PC-9 (cell line): ENCODE measurements at places on chromosomes 1 and 21.

- no peak for DNase-seq
These were observed 24.4 kb upstream of the SLAMF6 start for GRCh38 chr1:160547422-160547821.

DNA sequence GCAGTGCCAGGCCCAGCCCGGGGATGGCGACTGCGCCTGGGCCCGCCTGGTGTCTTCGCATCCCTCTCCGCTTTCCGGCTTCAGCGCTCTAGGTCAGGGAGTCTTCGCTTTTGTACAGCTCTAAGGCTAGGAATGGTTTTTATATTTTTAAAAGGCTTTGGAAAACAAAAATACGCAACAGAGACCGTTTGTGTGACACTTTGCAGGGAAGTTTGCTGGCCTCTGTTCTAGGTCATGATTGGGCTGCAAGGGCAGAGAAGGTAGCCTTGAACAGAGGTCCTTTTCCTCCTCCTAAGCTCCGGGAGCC is 719 bp downstream of the SOD1 start:
- DNase-seq: no peak

DNA sequence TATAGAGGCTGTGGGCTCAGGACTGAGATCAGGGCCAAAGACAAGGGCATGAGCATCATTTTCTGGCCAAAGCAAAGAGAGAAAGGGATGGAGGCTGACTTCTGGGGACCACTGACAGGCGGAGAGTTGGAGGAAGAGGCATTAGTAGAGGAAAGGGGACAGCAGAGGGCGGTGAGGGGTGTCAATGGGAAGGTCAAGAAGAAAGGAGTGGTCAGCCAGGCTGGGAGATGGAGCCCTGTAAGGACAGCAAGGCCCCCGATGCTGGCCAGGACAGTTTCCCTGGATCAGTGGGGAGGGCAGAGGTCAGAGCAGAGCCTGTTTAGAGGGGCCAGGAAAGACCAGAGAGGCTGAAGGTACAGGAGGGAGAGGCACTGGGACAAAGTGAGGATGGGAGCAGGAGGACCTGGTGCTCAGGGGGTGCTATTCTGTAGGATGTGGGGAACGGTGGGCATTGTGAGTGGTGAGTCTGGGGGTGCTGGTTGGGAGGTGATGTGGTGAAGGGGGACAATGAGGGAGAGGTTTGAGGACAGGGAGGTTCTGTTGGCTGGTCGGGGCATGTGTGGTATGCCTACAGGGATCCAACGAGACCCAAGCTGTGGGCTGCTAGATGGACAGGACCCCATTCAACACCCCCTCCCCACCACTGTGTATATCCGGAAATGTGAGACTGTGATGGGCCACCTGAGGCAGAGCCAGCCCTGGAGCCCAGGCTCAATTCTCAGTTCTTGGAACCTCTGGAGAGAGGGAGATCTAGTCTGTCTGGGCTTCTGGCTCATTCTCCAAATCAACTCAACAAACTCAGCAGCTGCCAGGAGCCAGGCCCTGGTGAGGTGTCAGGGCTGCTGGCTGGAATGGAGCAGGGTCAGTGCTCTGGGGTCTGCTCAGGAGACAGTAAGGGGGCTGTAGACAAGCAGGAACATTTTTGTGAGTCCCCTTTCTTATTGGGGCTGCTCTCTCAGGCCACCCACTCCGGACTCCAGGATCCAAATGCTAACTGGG is 1.4 kb upstream of the FAM151A start:
- DNase-seq: no peak

- DNase-seq: no peak
These were observed 32.7 kb upstream of the KHDRBS1 start for GRCh38 chr1:31980835-31981455.

- peak; percentile 99 for DNase-seq
These were observed 39.5 kb upstream of the DIPK1A start for GRCh38 chr1:93000751-93001175.

DNA sequence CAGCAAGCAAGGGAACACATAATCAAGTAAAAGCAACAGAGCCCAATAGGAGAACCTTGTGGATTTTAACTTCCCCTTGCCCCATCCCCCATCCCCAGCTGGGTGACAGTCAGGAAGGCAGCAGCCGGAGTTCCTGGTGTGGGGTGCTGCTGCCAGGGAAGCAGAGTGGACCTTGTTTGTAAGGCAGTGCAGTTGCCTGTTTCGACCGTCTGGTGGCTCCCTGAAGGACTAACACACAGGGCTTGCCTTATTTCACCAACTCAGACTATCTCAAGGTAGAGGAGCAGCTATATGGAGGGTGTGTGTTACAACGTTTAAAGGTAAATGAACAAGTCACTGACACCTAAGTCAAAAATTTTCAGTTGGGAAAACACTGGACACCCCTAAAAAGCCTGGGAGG is 6.6 kb downstream of the KRTAP10-8 start:
- no peak for DNase-seq

DNA sequence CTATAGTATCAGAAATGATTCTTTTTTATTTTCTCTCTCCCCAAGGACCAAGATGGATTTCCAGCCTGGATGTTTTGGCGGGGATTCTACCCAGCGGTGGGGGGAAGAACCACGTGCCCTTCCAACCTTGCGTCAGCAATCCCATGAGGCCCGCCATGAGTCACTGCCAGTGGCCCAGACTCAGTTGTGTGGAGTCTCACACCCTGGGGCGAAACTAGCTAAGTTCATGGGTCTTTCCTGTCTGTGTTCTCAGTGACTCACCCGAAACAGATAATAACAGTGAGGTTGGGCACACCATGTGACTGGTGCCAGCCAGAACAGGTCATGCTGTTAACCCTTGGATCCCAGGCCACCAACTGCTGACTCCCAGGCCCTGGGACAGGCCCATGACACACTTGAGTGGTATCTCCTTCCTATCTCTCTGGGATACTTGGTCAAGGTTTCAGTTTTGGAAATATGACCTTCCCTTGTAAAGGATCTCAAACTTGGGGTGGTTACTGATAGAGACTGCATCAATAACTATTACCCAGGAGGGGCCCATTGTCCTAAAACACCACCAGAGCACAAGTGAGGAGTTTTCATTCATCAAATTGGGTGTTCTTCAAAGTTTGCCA is 98.0 kb upstream of the DUSP10 start:
- peak; percentile 81 for DNase-seq

DNA sequence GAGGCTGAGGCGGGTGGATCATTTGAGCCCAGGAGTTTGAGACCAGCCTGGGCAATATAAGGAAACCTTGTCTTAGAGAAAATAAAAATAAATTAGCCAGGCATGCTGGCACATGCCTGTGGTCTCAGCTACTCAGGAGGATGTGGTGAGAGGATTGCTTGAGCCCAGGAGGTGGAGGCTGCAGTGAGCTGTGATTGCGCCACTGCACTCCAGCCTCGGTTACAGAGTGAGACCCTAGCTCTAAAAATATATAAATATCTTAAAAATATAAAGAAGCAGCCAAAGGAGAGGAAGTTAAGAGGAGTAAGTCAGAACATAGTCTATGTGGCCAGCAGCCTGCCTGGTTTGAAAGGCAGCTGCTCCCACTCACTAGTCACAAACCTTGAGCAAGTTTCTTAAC is 4.5 kb upstream of the IL10RB start:
- DNase-seq: no peak

- peak; percentile 93 for DNase-seq
These were observed 33.3 kb upstream of the CSF1 start for GRCh38 chr1:109877317-109877771.

- no peak for DNase-seq
These were observed 17.3 kb downstream of the LRRC42 start for GRCh38 chr1:53963460-53963859.

DNA sequence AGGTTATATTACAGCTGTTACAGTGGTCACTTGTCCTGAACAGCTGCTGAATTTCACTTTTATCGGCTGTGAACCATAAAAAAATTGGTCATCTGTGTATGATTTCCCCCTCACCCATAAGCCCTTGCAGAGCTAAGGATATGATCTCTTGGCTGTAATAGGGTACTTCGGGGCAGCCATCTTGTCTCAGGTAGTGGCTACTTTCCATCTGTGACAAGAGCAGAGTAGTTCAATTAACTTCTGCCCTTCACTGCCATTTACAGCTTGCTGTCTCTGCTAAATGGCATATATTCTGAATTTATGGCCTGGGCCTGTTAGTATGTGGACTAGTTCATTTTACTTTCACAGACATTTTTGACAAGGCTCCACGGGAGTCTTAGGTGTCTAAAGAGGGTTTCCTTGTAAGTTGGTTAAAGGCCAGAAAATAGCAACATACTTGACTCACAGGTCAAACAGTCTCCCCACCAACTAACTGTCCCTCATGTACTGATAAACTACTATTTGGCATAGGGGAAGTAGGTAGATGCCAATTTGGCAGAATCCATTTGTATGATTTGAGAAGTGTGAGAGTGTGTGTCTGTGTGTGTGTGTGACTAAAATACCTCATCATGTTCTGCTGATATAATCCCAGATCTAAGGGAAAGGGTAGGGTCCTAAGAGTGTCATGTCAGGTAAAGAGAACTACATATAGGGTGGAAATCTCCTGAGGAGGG is 151.6 kb downstream of the KCTD3 start:
- DNase-seq: no peak

DNA sequence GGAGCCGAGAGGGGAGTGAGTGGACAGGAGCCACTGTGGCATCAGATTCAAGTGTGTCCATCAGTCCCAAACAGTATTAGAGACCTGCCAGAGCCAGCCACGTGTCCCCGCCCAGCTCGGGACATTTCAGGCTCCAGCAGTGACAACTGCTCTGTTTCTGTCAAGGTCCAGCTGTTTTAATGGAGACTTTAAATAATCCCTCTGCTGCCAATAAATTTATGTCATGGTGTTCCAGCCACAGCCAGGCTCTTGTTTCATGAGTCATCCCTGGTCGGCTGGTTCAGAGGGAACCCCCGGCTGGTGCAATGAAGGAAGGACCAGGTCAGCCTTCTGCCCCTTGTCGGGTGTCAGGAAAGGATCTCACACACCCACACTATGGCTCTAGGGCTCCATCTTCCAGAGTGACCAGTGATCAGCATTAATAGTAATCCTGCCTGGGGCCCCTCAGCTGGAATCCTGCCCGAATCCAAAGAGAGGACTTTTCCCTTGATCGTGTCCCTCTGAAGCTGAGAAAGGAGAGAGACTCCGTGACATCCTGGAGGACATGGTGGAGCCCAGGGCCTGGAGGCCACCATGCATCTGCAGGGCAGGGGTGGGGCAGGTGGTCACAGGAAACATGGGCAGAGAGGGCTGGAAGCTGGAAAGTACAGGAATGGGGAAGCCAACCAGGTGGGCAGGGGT is 197.3 kb downstream of the MATN1 start:
- DNase-seq: peak; percentile 65

GRCh38 chr1:175307160-175307559 is 114.6 kb upstream of the KIAA0040 start:
- DNase-seq: no peak

GRCh38 chr21:27250366-27250765 is 283.5 kb upstream of the ADAMTS5 start:
- no peak for DNase-seq

GRCh38 chr21:42537106-42537742 is 23.6 kb downstream of the SLC37A1 start:
- no peak for DNase-seq

- DNase-seq: no peak
These were observed 14.2 kb upstream of the KCNE1 start for GRCh38 chr21:34526241-34526617.

GRCh38 chr1:192575499-192576189 is at the start of gene RGS1:
RGS1 (plus strand) TSS chr1:192575773; CDS start chr1:192575793, 20 bp downstream.
- DNase-seq: no peak

- DNase-seq: no peak
These were observed 63.2 kb downstream of the IER5 start for GRCh38 chr1:181151378-181152326.

- no peak for DNase-seq
These were observed 13.3 kb upstream of the TRAF3IP3 start for GRCh38 chr1:209742409-209743144.

- DNase-seq: no peak
These were observed 333.3 kb upstream of the ZRANB2 start for GRCh38 chr1:71414179-71414578.

DNA sequence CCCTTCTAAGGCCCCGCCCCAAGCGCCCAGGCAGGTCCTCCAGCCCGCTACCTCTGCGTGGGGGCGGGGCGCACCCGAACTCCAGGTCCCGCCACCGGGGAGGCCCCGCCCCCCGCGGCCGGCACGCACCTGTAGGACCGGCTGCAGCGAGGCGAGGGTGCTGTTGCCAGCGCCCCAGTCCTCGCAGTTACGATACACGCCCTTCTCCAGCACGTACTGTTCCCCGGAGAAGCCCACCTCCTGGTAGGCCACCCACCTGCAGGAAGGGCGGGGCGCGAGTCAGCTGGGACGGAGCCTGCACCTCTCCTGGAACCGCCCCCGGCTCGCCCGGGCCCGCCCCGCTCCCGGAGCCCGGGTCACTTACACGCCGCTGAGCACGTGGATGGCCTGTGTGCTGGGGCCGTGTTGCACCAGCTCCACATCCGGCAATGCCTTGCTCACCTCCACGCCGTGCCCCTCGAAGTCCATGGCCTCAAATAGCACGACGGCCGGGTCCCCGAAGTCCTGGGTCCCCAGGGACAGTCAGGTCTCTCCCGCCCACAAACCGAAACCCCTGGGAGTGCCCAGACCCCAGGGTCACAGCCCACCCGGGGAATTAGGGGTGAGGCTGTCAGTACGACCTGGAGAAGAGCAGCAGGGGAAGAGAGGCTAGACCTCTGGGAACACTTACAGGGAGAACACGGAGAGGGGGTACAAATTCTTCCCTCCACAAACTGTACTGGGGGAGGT is 17.3 kb downstream of the CRYBG2 start:
- peak; percentile 42 for DNase-seq

DNA sequence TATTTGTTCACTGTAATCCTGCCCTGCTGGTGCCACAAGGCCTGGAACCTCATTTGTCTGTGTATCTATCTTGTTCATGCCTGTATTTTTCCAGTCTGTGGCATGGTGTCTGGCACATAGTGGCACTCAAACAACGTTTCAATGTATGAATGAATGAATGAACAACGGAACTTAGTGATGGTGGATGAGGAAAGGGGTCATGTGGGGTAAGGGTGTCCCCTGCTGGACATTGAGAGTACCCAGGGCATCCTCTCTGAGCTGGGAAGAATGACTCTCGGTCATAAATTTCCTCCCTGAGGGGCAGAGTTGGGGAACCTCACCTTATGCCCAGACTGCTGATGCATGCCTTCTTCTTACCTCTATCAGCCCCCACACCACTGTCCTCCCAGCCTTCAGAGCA is 18.9 kb upstream of the ZNF683 start:
- peak; percentile 46 for DNase-seq

GRCh38 chr1:178146436-178146835 is 52.5 kb downstream of the RASAL2 start:
- DNase-seq: no peak
